Foreskin fibroblast (primary cell): ENCODE measurements at places on chromosomes 6 and 20.
A peak's percentile ranks its signal among the peaks of the same experiment; 100 is the strongest.

GRCh38 chr6:25485821-25486534 lies 166.0 kb upstream of the SCGN start:
- DNase-seq = no peak

GRCh38 chr6:147904416-147904815 lies 395.9 kb downstream of the SAMD5 start:
- no peak for DNase-seq

- DNase-seq = no peak
Measured at GRCh38 chr20:59305908-59306655, 5.7 kb downstream of the EDN3 start.

DNA sequence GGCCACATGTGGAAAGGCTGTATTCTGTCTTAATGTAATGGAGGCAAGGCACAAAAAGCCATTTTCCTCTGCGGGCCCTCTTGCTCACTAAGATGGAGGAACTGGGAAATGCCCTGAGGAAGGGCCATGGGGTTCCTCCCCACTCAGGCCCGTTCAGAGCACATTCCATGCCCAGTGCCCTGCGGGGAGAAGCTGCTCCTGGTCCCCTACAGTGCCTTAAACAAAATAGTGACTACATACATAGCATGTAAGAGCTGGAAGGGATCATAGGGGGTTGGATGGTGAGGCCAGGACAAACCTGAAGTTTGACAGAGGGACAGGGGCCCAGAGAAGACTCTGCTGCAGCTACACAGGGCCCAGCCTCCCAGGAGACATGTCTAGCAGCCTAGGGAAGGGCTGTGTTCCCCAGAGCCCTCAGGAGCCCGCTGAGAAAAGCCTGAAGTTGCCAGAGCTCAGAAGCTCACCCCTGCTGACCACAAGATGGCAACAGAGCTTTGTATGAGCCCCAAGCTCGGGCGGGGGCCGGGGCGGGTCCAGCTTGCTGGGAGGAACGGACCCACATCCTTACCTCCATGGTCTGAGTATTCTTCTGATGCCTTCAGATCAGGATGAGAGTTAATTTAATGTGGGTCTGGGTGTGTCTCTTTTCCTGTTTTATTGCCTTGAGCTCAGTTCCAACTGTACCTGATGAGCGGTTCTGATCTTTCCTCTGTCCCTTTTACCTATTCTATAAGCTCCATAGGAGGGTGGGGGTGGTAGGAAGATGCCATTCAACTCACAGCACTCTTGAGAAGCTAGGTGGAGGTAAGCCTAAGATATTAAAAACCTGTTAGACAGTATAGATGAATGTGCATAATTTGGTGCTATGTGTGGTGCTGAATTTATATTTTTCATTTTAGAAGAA lies 242.9 kb downstream of the CDC5L start:
- DNase-seq = peak; percentile 24

GRCh38 chr20:53943522-53944291 lies 126.7 kb downstream of the BCAS1 start:
- DNase-seq = peak; percentile 56
